ENCODE measurements at places on chromosomes 3 and 15.
A peak's percentile ranks its signal among the peaks of the same experiment; 100 is the strongest.

GRCh38 chr3:98732286-98733052, 30.7 kb upstream of the ST3GAL6 start:
- no peak for DNase-seq

- DNase-seq = no peak
These were observed 5.9 kb upstream of the BOC start for GRCh38 chr3:113205481-113205880.

GRCh38 chr3:28745436-28745835, 396.8 kb upstream of the AZI2 start:
- no peak for DNase-seq

GRCh38 chr3:49158103-49158709, 7.9 kb downstream of the CCDC71 start:
- DNase-seq = peak; percentile 28

DNA sequence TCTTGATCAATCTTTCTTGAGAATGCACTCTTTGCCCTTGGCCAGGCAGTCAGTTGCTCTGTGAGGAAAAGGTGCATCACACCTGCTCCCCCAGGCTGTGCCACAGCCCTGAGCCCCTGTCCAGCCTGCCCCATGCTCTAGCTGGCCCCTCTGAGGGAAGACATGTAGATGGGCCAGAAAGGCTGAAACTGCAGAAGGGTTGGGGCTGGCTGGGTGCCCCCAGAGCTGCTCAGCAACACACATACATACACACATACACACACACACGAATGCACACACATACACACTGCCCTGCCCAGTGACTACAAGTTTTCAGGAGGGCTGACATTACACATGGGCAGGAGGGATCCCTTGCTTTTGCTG, 16.4 kb downstream of the TBC1D21 start:
- no peak for DNase-seq

DNA sequence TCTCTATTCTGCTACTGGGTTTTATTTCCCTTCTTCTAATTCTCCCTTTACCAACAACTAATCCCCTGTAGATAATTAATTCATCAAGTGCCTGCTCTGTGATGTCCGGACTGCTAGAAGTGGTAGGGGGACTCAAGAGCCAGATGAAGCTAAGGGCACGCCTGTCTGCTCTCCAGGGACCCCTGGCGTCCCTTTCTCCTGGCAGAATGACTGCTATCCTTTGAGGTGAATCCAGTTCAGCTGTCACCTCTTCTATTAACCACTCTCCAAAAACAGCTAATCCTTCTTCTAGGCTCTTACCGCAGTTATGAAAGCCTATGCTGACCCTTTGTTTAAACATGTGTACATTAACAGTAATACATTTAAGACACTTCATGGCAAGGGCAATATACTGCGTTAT, 1.4 kb upstream of the CHRNA7 start:
- no peak for DNase-seq

DNA sequence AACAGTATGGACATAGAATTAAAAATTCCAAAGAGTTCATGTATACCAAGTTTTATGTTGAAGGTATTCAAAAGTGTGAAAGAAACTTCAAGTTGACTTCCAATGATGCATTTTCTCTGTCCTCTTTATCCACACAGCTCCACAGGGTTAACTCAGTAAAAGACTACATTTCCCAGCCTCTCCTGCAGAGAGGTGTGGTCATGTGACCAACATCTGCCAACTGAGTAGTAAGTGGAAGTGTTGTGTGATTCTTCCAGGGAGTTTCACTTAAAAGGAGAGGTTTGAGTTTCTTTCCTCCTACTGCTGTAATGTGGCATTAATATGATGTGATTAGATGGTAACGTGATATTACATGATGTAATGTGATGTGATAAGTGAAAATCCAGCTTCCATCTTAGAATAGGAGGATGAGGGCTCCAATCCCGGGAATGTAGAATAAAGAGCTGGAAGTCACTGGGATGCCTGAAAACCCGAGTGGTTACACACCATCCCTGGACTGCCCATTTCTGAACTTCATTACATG, 280.6 kb downstream of the ARRDC4 start:
- DNase-seq = no peak

DNA sequence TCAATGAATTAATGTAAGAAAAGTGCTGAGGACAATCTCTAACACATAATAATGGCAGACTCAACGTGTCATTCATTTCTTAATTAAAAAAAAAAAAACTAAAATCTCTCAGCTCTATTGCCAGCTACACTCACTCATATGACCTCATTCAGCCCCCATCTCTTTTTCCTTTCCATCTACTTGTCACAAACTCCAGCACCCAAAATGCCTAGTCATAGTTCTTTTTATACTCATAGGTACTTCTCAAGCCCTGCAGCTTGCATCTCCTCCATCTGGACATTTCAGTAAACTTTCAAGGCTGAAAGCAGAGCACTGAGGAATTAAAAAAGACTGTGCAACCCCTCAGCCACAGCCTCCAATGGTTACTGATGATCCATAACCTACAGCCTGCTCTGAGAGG, 109.8 kb downstream of the PLCH1 start:
- no peak for DNase-seq

GRCh38 chr15:91496754-91497691, 356.5 kb upstream of the SLCO3A1 start:
- no peak for DNase-seq

DNA sequence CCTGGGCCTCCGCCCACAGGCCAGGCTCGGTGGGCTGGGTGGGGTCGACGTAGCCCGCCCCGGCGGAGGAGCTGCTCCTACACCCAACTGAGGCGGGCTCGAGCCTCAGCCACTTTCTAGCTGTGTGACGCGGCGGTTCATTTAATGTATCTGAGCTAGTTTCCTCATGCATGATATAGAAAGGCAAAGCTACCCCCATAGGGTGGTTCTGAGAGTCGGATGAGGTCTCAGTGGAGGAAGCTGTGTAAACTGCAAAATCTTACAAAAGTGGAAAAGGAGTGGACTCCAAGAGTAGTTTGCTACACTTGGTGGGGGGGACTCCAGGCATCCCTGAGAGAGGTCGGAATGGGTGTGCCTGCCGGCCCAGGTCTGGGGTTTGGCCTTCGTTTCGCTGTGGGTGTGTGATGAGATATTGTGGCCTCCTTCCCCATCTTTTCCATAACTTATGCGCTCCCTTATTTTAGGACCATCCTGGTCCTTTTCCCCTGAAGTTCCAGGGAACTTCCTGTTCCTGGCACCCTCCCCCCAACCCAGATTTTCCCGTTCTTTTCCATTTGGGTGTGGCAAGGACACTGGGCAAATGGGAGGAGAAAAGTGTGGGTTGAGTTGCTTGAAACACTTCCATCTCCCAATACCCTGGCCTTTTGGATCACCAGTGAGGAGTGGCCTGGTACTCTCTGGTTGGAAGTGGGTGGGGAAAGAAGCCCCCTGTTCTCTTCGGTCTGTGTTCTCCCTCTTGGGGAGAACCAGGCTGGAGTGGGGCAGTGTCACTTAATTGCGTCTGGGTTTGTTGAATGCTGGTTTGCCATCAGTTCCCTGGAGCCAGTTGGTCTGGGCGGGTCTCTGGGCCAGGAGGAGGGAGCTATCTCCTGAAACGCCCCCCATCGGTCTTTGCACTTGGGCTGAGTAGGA, 1.1 kb downstream of the PDIA5 start:
- no peak for DNase-seq

- DNase-seq = no peak
These were observed 154.5 kb upstream of the NSMCE3 start for GRCh38 chr15:29424118-29424517.

DNA sequence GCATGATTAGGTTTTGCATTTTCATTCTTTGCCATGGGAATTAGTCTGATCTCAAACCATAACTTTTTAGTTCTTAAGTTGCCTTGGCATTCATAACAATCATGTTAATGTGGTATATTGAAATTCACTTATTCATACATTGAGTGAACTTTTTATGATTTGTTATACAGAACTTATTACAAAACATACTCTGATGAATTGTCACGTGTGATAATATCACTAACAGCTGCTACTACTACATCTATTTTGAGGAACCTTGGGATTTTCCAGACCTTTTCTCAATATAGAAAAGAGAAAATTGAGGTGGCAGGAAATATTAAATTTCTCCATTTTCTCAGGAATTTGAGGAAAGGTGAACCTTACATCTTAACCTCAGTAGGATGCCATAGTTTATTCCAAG, 9.2 kb downstream of the LXN start:
- DNase-seq = no peak

DNA sequence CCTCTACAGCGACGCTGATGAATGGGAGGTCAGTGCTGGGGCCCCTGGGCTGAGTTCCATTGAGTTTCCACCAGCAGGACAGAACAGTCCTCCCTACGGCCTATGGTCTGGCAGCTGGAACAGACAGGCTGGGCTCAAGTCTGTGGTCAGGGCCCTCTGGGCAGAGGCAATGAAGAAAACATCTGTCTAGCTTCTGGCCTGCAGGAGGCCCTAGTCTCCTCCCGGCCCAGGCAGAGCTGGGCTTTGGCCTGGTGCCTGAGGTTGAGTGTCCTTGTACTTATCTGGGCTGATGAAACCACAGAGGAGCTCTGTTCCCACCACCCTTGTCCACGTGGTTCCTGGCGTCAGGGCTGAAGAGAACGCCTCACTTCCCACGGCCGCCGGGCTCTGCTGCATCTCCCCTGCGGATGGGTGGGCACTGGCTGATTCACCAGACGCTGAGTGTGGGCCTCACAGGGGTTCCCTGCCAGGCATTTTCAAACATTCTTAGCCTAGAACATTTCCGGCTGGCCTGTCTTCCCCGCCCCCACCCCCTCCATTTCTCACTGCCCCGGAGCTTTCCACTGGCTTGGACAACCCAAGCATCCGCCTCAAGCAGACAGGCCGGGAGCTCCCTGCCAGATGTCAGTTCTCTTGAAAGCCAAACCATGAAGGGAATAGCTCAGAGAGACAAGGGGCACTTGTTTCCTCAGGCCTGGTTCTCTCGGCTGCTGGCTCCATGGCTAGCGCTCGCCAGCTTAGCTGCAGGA, 20.3 kb downstream of the PPCDC start:
- no peak for DNase-seq

DNA sequence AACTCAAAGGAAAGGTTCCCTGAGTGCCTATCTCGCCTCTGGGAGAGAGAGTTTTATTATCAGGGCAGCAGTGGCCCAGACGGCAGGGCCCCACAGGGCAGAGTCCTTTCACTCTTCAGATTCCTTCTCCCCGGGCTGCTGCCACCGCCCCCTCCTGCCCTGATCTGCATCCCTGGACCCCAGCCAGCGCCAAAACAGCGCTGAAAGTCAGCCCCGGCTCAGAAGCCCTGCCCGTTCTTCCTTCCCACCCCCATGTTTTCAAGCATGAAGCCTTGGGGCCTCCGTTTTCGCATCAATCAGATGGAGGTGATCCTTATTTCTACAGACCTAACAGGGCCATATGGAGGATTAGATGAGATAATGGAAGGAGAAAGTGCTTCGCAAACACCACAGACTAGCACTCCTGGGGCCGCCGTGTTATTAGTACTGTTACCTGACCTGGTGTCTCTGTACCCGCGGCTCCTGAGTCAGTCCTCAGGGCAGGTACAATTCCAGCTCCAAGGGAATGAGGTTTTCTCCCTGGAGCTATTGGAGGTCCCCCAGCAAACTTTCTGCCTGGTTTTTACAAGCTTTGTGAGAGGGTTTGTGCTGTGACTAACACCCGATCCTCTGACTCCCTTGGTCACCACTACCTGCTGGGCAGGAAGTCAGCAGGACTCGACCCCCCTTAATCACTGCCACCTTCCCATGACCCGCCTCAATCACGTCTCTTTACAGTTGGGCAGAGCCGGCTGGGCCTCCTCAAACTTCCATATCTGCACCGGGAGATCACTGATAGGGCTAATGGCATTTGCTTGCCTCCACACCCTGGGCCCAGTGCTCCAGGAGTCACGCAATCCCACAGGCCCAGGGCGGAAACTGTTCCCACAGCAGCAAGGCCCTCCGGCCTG, 39.5 kb upstream of the TSEN2 start:
- DNase-seq = no peak

DNA sequence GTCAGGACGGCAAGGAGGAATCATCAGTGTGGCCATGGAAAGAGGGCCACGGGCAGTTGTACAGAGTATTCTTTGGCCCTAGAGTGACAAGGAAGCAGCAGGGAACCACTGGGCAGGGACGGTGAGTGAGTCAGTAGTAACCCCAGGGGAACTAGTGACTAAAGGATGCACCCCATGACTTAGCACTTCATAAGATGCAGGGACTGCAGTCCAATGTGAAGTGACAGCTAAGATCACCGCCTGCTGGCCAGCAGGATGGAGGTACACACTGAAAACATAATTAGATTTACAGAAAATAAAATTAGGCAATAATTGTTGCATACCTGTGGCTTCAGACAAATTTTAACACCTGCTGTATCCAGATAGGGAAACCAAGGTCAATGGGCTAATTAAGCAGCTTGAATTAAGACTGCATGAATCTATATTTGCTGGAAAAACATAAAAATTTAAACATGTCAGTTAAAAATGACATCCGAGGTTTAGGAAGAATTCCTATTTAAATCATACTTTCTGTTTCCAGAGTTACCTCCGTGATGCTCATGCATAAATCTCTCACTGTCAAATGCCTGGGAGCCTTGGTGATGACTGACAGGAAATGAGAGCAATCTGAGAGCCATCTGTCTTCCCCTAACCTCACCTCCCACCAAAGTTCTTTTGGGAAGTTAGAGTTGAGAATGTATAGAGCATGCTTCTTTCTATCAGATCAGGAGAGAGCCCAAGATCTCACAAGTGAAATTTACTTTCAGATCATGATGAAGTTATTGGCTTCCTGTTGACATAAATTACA, 56.5 kb downstream of the DCLK3 start:
- DNase-seq = no peak

DNA sequence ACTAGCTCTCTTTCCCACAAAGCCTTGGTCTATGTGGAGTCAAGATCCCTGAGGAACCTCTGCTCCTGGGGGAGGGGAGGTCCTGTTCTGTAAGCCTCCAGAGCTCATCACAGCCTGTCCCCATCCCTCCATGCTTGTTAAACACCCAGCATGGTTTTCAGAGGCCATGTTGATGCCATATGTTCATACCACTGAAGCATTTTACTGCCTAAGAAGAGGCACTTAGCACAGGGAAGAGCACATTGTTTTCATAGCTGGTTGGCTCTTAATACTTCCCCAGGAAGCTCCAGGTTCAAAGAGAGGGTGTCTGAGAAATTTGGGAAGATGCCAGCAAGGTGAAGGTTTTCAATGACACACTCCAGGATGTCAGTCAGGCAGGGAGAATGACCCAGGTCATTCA, 25.6 kb downstream of the CPNE4 start:
- no peak for DNase-seq

- DNase-seq = no peak
These were observed 53.1 kb upstream of the GK5 start for GRCh38 chr3:142278451-142278850.

DNA sequence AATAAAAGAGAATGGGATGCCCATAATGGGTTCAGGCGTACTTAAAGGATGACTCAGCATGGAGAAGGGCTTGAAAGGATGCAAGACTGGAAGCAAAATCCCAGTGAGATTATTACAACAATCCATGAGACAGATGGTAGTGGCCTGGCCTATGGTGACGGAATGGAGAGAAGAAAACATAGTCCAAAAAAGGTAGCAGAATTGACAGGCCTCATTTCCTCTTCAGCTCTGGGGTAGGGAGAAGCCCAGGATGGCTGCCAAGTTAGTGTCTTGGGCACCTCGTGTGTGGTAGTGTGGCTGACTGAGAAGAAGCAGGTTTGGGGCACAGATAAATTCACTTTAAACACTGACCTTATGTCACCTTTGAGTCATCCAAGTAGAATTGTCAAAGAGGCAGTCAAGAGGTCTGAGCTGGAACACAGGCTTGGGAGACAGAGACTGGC, 18.1 kb downstream of the MB21D2 start:
- DNase-seq = no peak

GRCh38 chr3:170584585-170585007, 1.3 kb downstream of the SLC7A14 start:
- peak; percentile 14 for DNase-seq

All from T-helper 2 cell (primary cell).